Stimulated activated CD4-positive, alpha-beta T cell treated with anti-CD3 and anti-CD28 coated beads, Interleukin-4, amount 100 ng/mL, for 48 hours (primary cell): ENCODE measurements at places on chromosomes 6 and 20.

- DNase-seq, result no peak
Observed at GRCh38 chr6:166304106-166304505, 4.1 kb downstream of the PRR18 start.

- no peak for DNase-seq
Observed at GRCh38 chr6:29295181-29295585, 6.3 kb upstream of the OR14J1 start.

- no peak for DNase-seq
Observed at GRCh38 chr6:84222426-84222825, 5.0 kb downstream of the CEP162 start.

- DNase-seq, result no peak
Observed at GRCh38 chr6:6284221-6284966, 36.1 kb downstream of the F13A1 start.

GRCh38 chr20:12535316-12535715 lies 473.5 kb upstream of the SPTLC3 start:
- no peak for DNase-seq

DNA sequence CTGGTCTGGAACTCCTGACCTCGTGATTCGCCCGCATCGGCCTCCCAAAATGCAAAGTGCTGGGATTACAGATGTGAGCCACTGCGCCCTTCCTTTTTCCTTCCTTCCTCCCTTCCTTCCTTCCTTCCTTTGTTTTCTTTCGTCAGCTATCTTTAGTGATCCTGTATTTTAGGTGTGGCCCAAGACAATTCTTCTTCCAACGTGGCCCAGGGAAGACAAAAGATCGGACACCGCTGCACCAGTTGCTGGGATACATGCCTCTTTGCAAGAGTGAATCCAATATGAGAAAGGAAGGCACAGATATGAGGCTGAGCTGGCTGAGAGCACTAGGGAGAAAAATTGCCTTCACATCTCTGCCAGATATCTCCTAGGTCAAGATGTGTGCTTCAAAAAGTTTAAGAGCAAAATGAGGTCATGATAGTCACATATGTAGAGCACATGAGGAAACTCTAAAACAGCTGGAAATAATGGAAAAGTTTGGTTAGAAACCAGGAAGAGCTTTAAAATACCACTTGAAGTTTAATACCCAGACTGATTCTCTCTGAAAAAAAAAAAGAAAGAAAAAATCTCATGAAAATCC lies 41.8 kb downstream of the OR2B2 start:
- no peak for DNase-seq

GRCh38 chr20:7352165-7352564 lies 584.7 kb downstream of the BMP2 start:
- DNase-seq, result no peak

- DNase-seq, result no peak
Observed at GRCh38 chr20:63586797-63587196, 12.8 kb upstream of the HELZ2 start.

- DNase-seq, result no peak
Observed at GRCh38 chr6:8707956-8708772, 272.8 kb upstream of the SLC35B3 start.

DNA sequence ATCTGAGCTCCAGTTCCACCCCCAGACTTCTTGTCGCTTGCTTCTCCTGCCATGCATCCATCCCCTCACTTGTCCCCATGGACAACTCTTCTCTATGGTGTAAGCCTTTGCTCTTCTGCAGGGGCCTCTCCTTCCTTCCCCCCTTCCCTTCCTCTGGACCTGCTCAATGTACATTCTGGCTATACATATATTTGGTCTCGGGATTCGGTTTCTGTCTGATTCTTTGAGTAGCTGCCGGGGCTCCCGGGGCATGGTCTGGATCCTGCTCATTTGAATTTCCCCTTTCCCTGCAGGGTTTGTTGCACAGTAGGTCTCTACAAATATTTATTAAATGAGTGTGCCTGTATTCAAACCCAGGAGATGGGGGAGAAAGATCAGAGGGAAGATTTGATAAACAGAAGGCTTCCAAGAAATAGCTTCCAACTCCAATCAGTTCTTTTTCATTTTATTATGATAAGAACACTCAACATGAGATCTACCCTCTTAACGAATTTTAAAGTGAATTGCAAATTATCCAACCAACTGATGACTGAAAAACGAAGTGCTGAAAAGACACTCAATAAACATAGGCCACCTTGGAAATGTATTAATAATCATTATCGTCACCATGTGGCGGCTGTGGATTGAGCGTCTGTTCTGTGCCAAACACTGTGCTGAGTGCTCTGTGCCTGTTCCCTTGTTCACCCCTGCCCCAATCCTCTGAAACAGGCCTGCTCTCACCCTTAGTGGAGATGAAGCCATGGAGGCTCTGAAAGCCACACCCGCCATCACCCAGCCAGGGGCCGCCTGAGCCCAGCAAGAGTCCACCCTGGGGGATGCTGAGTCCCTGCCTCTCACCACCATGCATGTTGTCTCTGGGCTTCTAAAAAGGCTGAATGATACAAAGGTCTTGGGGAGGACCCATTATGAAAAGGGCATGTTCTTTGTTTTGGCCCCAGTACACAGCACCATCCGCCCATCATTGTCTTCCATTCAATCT lies 34.3 kb upstream of the APCDD1L start:
- no peak for DNase-seq

GRCh38 chr6:52359403-52359802 lies 2.5 kb upstream of the PAQR8 start:
- no peak for DNase-seq

- no peak for DNase-seq
Observed at GRCh38 chr6:99980741-99981140, 13.3 kb downstream of the MCHR2 start.

- no peak for DNase-seq
Observed at GRCh38 chr20:58081846-58082245, 146.6 kb downstream of the ANKRD60 start.
